ENCODE measurements at places on chromosomes 6 and 20.

DNA sequence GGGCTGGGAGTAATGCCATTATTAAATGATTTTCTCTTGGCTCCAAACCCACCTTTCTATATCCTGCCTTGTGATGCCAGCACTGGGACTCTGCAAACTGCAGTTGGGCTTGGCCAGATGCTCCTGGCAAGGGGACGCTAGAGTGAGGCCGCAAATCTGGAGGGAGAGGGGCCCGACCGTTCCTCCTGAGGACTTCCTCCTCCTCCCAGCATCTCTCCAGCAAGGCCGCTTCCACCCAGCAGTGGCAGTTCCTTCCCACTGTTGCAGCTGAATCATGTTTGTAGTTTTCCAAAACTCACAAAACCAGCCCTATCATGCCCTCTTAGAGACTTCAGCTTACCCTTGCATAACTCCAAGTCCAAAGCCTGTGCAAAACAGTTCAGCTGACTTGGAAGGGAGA, 244.4 kb downstream of the FOXA2 start:
- DNase-seq: no peak

DNA sequence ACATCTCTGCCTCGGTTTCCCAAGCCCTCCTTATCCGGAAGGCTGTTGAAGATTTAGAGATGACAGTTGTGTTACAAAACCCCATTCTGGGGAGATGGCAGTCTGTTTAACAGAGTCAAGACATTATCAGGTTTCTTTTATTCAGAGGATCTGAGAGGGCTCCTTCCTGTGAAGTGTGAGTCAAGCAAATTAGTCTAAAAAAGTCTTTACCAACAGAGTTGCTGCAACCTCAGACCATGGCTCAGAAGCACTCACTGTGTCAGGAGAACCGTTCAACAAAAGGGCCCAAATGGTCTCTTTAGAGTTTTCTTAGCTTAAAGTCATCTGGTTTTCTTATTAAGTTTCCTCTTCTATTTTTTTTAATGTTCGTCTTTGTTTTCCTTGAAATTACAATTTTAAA, 717.8 kb downstream of the EPM2A start:
- no peak for DNase-seq

GRCh38 chr6:113539623-113540022, 317.5 kb upstream of the MARCKS start:
- no peak for DNase-seq

DNA sequence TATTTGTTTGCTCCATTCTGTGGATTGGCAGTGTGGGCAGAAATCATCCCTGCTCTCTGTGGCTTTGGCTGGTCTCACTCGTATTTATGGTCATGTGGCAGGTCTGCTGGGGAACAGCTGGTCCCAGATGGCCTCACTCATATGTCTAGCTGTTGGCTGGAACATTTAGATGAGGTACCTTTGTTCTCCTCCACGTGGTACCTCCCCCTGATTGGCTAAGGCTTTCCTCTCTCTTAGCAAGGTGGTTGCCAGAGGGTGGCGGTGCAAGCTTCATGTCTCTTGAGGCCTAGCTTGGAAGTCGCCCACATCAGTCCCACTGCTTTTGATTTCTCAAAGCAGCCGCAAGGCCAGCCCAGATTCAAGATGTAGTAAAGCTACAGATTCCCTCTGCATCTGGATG, 348.5 kb upstream of the BTBD3 start:
- no peak for DNase-seq

- no peak for DNase-seq
These were observed 111.3 kb downstream of the ZDHHC14 start for GRCh38 chr6:157492249-157492648.

DNA sequence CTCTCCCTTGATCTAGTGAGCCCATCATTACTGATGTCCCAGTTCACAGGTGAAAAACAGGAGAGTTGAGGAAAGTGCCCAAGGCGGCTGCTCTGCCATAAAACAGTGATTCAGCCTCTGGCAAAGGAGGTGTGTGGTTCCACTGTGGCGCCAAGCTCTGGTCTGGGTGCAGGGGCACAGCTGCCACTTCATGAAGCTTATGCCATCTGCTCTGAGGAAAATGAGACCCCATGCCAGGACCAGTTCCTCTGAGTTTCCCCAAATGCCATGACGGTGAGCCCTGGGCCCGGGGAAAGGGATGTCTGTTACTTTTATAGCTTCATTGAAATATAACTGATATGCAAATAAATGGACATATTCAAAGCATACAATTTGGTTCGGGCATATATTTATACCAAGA, 33.7 kb upstream of the ZBP1 start:
- no peak for DNase-seq

- DNase-seq: no peak
These were observed 19.0 kb upstream of the STX11 start for GRCh38 chr6:144131248-144131709.

DNA sequence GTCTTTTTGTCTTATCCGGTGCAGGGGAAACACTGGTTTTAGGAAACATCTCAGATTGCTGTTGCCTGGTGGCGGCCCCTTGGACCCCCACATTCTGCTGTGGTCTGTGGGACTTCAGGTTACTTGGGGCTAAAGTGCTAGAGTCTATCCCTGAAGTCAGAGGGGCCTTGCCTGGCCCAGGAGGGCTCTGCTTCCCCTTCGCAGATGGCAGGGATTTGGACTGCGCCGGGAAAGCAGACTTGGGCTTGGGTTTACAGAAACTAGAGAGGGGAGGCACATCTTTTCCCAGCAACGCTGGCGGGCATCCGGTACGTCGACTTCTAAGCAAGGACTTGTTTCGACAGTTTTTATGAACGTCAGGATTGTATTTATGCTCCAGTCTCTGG, 17.5 kb downstream of the ZNF217 start:
- no peak for DNase-seq

DNA sequence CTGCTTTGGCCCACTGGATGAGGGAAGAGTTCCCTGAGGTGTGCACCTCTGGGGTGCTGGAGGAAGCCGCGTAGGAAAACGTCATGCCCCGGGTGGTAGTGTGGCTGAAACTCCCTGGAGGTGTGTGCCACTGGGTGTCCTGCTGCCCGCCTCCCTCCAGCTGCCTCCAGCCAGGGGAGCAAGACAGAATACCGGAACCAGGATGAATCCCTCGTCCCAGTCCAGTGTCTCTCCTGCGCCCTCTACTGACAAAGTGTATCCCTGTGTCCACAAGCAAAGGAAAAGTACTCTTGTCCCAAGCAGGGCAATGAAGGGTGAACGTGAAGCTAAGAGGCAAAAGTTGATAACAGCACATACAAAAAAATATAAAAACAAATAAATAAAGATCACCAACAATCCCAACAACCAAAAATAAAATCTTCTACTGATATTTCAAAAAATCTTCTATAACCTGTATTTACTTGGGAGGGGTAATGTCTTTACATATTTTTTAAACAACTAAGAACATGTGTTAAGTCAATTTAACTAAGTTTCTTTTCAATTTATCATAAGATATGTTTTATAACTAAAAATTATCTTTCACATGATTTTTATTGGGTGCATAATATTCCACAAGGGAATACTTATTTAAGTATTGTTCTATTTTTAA, 437.6 kb downstream of the MAFB start:
- DNase-seq: peak; percentile 37

DNA sequence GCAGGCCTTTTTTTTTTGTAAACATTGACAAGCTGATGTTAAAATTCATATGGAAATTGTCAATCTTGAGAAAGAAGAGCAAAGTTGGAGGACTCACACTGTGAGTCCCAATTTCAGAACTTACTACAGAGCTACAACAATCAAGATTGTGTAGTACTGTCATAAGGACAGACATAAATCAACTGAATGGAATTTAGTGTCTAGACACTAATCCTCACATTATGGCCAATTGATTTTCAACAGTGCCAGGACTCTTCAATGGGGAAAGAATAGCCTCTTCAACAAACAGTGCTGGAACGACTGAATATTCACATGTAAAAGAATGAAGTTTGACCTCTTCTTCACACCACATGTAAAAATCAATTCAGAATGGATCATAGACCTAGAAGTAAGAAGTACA, 60.8 kb downstream of the TGM2 start:
- no peak for DNase-seq

DNA sequence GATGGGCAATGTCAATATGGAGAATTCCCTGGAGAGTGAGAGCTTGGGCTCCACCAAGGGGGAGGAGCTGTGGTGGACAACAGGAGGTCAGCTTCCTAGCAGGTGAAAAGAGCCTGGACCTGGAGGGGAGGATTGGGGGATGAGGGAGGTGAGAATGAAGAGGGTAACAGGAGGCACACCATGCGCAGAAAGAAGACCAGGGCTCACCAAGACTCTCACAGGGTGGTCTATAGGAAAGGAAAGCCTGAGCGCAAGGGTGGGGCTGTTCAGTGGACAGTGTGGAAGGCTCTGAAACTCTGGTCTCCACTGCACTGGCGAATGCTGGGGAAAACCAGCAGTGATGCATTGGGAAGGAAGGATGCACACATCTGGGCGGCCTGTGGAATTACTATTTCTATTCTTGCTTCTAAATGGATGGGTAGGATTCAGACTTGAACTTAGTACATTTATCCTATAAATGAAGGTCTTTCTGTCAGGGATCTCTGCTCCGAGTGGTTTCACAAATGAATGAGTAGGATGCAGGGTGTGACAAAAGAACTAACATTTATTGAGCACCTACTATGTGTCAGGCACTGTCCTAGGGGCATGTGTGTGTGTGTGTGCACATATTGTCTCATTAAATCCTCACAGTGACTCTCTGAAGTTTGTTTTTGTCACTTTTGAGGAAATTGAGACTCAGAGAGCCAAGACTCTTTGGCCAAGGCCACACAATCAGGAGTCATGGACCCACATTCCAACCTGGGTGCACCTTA, 152.7 kb downstream of the CD83 start:
- no peak for DNase-seq

DNA sequence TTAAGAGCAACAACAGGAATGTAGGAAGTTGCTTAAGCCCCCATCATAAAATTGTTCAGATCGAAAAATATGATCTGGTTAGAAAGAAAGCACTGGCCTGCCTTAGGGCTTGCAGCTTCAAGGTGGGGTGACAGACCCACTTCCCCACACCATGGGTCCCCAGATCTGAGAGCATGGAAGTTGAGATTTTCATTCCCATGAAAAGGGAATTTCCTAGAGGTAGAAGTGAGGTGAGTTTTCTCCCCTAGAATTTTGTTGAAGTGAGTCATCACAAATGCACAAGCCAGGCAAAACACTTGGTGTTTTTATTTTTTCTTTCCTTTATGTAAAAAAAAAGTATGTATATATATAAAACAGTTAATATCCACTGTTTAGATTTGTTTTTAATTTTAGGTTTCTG, 213.6 kb upstream of the SUPT3H start:
- no peak for DNase-seq

DNA sequence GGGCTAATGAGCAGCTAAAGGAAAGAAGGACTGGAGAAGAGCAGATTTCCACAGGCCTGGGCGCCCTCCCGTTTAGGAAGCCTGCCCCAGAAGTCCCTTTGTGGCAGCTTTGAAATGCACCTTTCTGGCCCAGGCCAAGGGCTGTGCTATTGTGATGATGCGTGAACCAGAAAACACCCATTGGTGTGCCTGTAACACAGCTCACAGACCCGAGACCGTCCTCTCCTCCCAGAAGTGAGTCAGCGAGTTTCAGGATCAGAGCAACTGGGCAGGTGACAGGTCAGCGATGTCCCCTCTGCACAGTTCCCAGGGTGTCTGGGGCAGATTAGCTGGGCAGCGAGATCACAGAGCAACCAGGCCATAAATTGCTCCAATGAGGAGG, 71.9 kb upstream of the SULF2 start:
- no peak for DNase-seq

DNA sequence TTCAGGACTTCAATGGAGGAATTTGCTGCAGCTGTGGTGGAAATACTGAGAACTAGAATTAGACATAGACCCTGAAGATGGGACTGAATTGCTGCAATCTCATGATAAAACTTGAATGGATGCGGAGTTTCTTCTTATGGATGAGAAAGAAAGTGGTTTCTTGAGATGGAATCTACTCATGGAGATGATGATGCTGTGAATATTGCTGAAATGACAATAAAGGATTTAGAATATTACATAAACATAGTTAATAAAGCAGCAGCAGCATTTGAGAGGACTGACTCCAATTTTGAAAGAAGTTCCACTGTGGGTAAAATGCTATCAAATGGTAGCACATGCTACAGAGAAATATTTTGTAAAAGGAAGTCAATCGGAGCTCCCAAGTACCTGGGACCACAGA, 264.6 kb downstream of the UBE3D start:
- DNase-seq: no peak

GRCh38 chr6:16949716-16950115, 152.1 kb upstream of the STMND1 start:
- DNase-seq: no peak

DNA sequence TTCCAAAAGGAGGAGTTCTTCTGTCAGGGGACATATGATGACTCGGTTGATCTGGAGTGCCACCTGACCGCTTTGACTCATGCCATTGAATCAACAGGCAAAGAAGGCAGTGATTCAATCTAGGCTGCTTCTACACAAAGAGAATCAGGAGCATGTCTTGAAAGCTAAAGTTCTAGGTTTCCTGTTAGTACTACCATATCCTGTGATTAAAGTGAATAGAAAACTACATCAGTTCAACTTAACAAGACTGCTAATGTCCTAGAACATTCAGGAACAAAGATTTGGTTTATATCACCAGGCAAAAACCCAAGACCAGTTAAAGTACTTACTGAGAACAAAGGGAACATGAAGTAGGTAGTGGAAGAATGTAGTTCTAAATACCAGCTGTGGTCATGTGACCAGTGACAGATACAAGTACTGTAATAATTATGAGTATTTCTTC, 216.8 kb upstream of the SGK1 start:
- no peak for DNase-seq

DNA sequence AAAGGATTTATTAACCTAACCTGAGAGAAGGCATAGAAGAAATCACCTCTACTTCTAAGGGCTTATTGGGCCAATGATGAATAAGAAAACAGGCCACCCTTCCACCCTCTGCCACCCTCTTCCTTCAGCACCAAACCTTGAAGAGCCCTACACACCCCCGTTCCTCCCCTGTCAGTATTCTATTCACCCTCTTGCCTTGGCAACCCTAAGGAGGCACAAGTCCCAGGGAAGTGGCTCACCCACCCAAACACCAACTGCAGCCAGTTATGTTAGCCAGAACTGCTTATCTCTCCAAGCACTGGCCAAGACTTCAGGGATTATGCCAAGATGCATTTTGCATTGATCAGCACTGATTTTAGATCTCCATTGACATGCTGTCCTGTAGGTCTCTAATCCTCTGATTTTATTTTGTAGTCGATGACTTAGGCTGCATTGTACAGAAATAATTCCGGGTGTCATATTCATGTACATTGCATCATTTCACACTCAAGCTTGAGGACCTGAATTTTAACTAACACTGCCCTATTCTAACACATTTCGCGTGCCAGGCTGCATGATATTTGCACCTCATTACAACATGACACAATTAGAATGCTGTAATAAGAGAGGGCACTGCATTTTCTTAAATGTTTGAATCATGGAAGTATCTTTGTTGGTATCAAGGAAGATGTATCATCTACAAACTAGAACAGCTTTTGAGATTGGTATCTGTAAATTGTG, 15.7 kb downstream of the CNKSR3 start:
- DNase-seq: no peak

- no peak for DNase-seq
These were observed 1.5 kb downstream of the TGM3 start for GRCh38 chr20:2297357-2297728.

- no peak for DNase-seq
These were observed 29.4 kb downstream of the SDCBP2 start for GRCh38 chr20:1299522-1299921.
